ENCODE measurements at places on chromosomes 1 and 21.
A peak's percentile ranks its signal among the peaks of the same experiment; 100 is the strongest.

GRCh38 chr1:218658269-218658668 lies 313.1 kb downstream of the TGFB2 start:
- DNase-seq: no peak

GRCh38 chr1:209805341-209805781 lies 581 bp downstream of the IRF6 start:
- no peak for DNase-seq

GRCh38 chr1:74652711-74653139 lies 20.9 kb downstream of the ERICH3 start:
- peak; percentile 80 for DNase-seq

GRCh38 chr1:219443763-219444162 lies 169.1 kb downstream of the ZC3H11B start:
- DNase-seq: no peak

DNA sequence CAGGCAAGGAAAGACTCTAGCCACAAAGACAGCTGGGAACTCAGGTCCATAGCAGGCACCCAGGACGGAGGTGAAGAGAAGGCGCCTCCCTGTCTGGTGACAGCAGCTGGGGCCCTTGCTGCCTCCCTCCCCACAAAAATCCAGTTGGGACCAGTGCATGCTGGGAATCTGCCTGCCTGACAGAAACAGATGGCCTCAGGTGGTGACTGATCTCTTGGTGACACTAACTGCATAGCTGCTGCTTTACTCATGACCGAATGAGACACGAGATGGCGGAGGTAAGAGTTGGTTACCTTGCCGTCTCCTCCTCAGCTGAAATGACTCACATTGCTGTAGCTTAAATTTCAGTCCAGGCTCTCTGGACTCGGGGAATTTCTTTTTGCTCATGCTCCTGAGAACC lies 130.3 kb downstream of the FGGY start:
- DNase-seq: peak; percentile 61

- no peak for DNase-seq
These were observed 59.9 kb downstream of the JAK1 start for GRCh38 chr1:64906447-64906846.

GRCh38 chr1:220001095-220001501 lies 45.2 kb downstream of the EPRS1 start:
- no peak for DNase-seq

DNA sequence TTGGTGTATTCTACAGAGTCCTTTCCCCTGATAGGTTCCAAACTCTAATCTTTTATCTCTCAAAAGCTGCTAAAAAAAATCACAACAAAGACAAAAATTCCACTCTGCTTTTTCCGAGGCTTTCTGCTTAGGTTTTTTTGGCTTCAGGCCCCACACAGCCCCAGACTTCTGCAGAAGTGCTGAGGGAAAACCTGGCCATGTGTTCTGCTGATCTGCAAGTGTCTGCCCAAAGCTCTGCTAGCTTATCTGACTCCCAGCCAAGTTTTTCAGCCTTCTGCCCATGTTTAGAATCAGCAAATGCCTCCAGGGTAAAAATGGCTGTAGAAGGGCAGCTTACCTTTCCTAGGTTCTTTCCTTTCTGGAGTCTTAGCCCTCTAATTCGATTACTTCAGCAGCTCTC lies 28.4 kb downstream of the DISP3 start:
- DNase-seq: no peak

DNA sequence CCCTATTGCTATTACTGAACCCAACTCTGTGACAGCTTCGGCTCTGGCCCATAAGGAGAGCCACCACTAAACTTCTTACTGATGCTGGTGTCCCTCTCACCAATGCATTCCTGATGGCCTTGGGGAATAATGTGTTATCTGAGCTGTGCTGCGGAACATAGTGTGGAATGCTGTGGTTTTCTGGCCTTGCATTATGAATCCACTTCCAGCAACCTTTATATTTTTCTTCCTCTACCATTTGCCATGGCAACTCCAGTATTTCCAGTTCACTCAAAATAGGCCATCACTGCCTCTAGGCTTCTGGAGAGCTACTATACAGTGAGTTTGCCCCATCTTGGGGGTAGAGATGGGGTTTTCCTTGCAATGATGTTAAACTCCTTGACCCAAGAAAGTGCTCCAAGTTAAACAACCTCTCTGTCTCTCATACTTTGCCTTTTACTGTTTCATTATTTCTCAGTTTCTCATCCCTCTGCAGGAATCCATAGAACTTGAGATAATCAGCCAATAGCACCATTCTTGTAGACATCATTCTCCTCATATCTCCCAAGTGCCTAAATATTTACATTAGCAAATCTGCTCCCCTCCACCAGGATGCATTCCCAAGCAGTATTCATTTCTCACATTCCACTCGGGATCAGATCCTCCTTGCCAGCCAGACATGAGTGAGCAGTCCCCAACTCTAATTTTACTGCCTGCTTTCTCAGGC lies 11.1 kb upstream of the RAVER2 start:
- no peak for DNase-seq

Measured in T1000 (cell line).